Sigmoid colon (tissue), 7 donors: ENCODE measurements at places on chromosomes 3 and 15. TPM values are rescaled to one million over a fixed set of nuclear protein-coding genes. Genes with fewer than 3 reads are reported as not detected.

DNA sequence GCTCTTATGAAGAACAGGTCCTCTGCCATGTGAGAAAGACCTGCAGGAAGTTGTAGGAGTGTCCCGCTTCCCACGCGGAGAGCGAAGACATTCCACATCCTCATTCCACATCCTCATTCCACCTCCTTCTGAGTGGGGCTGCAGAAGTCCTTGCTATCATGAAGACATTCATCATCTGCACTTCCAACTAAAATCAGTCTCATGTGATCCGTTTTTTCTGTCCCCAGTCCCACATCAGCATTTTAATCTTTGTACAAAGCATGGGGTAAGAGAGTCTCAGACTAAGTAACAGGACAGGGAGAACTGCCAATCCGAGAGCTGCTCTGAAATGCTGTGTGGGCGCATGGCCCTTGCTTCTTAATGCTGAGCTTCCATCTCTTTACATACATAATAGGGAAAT lies 227.2 kb downstream of the RSRC1 start:
- H3K27ac ChIP-seq, result no peak overlapping the region
- no peaks in the 10 kb centered on the region for H3K27me3 ChIP-seq
- no peaks in the 10 kb centered on the region for H3K36me3 ChIP-seq
- no peak for DNase-seq
- no peaks in the 10 kb centered on the region for H3K4me1 ChIP-seq

DNA sequence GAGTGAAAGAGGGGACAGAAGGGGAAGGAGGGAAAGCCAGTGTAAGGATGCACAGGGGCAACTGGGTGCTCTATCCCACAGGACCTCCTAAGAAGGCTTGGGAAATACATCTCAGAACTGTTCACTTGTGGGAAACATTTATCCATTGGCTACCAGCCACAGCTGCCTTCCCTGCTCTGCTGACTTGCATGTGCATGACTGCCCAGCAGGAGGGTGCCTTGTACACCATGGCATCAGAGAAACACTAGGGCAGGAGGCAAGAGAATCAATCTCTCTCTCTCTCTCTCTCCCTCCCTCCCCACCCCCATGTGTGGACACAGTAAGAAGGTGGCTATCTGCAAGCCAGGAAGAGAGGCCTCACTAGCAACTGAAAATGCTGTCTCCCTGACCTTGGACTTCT lies 62.9 kb upstream of the ZBTB38 start:
- no peaks in the 10 kb centered on the region for H3K36me3 ChIP-seq
- H3K27me3 ChIP-seq, result no peaks in the 10 kb centered on the region
- no peak overlapping the region for H3K4me3 ChIP-seq

- H3K36me3 ChIP-seq, result no peaks in the 10 kb centered on the region
- H3K4me1 ChIP-seq, result no peaks in the 10 kb centered on the region
- no peak overlapping the region for H3K27ac ChIP-seq
- DNase-seq, result no peak
Measured at GRCh38 chr3:40847551-40847992, 322.8 kb downstream of the ZNF621 start.

DNA sequence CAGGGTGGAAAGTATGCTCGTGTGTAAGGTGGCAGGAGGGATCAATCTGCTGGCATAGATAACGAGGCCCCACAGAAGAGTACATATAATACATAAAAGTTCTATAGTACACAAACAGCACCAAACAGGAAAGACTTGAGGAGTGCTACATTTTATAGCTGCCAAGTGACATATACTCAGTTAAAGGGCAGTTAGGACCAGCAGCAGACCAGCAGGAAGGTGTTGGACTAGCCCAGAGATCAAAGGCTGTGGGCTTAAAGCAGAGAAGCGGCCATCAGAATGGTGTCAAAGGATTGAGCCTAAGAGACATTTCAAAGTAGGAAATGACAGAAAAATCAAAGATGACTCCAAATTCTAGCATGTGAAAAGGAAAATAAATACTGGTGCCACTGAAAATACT lies 34.5 kb downstream of the SFMBT1 start:
- H3K4me1 ChIP-seq, result no peaks in the 10 kb centered on the region
- no peaks in the 10 kb centered on the region for H3K36me3 ChIP-seq
- DNase-seq, result no peak
- no peaks in the 10 kb centered on the region for H3K27me3 ChIP-seq
- H3K4me3 ChIP-seq, result no peak overlapping the region

DNA sequence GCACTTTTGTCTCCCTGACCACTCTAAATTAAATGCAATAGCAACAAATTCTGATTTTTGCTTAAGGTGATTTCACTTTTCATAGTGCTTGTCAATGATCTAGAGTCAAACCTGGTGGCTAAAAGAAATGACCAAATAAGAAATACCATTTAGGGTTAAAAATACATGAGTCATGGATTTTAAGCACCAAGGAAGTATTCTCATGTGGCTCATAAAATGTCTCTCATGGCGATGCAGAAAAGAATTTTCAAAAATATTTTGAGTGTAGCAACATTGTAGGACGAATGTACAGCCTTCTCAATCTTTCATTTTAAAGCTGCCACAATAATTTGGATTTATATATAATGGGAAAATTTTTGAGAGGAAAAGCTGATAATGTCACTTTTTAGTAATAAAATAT lies 193.6 kb downstream of the EPHA3 start:
- no peak for DNase-seq
- H3K36me3 ChIP-seq, result no peaks in the 10 kb centered on the region
- H3K4me3 ChIP-seq, result no peak overlapping the region
- no peak overlapping the region for H3K27ac ChIP-seq
- no peaks in the 10 kb centered on the region for H3K4me1 ChIP-seq
- no peaks in the 10 kb centered on the region for H3K27me3 ChIP-seq

The PFN2 gene
- 62.4 TPM for total RNA-seq

DNA sequence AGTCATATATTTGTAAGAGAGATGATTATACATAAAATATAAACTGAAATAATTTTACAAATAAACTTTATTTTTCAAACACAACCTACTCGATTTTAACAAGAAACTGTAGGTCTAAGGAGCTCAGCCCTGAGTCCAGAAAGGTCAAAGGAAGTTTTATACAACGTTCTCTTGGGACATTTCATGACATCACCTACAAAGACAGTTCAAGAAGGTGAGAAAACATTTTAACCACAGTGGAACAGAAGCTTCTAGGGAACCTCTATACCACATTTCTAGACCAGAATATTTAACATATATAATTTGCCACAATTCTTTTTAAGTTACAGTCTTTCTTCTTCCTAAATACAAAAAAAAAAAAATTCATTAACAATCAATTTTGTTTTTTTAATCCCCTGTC lies 40.1 kb downstream of the CBLB start:
- peaks cover 16% of the 10 kb centered on the region for H3K4me1 ChIP-seq
- H3K4me3 ChIP-seq, result no peak overlapping the region
- no peaks in the 10 kb centered on the region for H3K27me3 ChIP-seq
- H3K27ac ChIP-seq, result no peak overlapping the region
- DNase-seq, result no peak

GRCh38 chr3:74273091-74273490 lies 341.4 kb downstream of the CNTN3 start:
- H3K4me1 ChIP-seq, result no peaks in the 10 kb centered on the region
- H3K27ac ChIP-seq, result no peak overlapping the region

DNA sequence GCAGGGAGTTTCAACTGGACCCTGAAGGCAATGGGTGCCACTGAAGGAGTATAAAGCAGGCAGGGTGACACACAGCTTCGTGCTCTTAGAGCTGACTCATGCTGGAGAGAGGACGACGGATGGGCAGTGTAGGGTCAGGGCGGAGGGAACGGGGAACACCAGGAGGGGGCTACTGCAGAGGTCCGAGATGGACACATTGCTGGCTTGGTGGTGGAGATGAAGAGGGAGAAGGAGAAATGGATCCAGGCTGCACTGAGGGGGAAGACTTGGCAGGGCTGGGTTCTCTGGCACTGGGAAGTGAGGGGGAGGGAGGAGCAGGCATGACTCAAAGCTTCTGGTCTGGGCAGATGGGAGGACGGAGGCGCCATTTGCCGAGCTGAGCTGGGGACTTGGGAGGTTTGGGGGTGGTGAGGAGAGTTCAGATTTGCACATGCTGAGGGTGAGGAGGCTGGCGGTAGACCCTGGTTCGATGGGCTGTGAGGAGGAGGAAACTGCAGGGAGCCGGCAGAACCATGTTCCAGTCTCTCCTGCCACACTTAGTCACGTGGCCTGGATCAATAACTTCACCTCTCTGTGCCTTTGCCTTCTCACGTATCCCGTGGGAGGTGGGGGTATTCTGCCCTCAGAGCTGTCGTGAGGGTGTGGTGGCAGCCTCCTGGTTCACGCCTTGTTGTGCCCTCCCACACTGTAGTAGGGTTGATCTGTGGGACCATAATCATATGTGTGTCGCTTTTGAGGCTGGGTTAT lies 4.6 kb upstream of the KCTD6 start:
- no peaks in the 10 kb centered on the region for H3K36me3 ChIP-seq
- no peak overlapping the region for H3K27ac ChIP-seq
- no peak overlapping the region for H3K4me3 ChIP-seq
- H3K4me1 ChIP-seq, result no peaks in the 10 kb centered on the region
- DNase-seq, result no peak

DNA sequence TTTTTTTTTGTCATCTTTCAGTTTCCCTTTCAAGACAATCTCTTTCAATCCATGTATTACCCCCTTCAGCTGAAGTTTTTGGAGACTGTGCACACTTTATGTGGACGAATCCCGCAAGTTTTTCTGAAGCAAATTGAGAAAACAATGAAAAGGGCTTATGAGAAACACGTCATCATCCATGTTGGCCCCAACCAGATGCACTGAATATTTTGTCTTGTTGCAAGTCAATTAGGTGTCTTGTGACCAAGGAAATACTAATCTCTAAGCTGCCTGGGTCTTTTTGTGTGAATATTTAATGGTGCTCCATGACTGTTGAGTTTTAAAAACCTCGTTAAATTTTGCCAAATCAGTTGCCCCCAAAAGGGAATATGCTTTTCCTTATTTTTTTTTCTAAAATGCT lies 21.7 kb upstream of the PPP4R2 start:
- DNase-seq, result no peak
- H3K36me3 ChIP-seq, result no peaks in the 10 kb centered on the region
- H3K4me1 ChIP-seq, result no peaks in the 10 kb centered on the region
- H3K27me3 ChIP-seq, result no peaks in the 10 kb centered on the region
- no peak overlapping the region for H3K4me3 ChIP-seq
- H3K27ac ChIP-seq, result no peak overlapping the region

GRCh38 chr3:41338276-41338675 lies 139.0 kb downstream of the CTNNB1 start:
- H3K36me3 ChIP-seq, result no peaks in the 10 kb centered on the region
- H3K4me3 ChIP-seq, result no peak overlapping the region
- H3K27ac ChIP-seq, result no peak overlapping the region
